ENCODE measurements at places on chromosomes 5 and 9.

DNA sequence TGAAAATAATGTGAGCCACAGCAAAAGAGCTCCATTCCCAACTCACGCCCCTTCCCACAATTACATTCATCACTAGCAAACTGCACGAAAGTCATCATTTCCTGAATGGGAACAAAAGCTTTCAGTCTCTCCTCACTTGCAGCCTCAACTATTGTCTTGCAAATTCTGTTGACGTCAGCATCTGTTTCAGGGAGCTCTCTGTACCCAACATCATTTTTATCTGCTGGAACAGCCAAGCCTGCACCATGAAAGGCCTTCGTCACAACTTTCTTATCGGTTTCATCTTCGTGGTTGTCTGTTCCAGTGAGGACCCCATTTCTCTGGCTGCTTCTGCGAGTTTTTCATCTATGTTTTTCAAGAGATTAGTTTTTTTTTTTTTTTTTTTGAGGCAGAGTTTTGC, 14.3 kb upstream of the RNF130 start:
- no peak for DNase-seq

DNA sequence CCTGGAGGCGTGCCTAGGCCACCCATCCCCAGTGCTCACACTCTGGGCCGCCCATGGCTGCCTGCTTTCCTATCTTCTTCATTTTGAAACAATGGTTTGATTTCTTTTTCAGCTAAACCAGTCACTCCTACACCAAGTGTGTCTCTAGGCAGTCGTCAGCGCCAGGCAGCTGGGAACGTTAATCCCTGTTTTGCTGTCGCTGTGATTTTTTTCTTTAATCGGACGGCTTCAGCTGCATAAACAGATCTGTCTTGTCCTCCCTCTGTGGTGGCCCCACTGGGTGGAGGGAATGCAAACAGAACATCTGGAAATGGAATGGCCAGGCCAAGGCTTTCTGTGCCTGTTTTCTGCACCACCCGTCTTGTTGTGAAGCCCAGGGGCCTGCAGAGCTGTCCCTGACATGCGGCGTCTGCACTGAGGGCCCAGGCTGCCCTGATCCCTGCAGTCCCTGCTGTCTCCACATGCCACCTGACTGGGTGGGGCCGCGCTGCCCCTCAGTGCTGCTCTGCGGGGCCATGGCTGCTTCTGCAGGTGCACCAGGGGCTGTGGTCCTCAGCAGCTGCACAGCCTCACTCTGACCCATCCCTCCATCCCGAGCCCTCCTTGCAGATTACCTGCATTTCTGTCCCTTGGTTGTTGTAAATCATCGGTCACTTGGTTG, 51.5 kb downstream of the WNK2 start:
- no peak for DNase-seq

DNA sequence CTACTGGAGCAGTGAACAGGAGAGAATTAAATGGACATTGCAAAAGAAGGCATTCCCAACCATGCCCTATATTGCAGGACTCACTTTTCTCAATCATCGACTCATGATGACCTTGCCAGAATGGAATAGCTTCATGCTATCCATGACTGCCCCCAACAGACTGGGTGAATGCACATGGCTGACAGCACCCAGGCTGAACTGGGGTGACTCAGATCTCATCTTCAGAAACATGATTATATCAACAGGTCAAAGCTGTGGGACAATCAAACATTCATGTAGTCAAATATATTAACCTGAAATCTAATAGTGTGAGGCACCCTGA, 34.7 kb upstream of the MIER3 start:
- no peak for DNase-seq

GRCh38 chr9:89951675-89952074, 346.9 kb downstream of the GADD45G start:
- no peak for DNase-seq

- DNase-seq, result no peak
These were observed 79.3 kb downstream of the TMC1 start for GRCh38 chr9:72600671-72601070.

GRCh38 chr5:19690978-19691377, 297.0 kb downstream of the CDH18 start:
- DNase-seq, result no peak

- no peak for DNase-seq
These were observed 52.6 kb downstream of the CRB2 start for GRCh38 chr9:123408313-123409262.

- no peak for DNase-seq
These were observed 338.9 kb downstream of the ZSWIM6 start for GRCh38 chr5:61670941-61671340.

DNA sequence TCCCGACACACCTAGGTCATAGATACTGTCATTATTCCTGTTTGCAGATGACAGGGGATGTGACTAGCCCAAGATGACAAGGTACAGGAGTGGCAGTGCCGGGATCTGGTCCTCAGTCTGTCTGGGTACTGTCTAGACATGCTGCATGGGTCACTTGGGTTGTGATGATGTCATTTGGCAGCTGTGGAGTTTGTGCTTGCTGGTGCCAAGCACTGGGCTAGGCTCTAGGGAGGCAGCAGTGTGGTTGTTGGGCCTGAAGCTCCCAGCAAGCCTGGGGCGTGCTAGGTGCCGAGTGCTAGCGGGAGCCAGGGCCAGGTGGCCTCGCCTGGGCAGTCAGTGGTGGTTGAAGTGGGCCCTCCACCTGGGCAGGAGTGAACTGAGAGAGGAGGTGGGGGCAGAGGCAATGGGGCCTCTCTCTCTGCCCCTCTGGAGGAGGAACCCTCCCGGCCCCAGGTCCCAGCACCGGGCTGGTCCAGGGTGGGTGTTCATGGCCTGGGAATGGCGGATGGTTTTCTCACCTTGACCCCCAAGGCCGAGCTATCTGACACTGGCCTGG, 8.8 kb upstream of the ASB6 start:
- DNase-seq, result no peak

DNA sequence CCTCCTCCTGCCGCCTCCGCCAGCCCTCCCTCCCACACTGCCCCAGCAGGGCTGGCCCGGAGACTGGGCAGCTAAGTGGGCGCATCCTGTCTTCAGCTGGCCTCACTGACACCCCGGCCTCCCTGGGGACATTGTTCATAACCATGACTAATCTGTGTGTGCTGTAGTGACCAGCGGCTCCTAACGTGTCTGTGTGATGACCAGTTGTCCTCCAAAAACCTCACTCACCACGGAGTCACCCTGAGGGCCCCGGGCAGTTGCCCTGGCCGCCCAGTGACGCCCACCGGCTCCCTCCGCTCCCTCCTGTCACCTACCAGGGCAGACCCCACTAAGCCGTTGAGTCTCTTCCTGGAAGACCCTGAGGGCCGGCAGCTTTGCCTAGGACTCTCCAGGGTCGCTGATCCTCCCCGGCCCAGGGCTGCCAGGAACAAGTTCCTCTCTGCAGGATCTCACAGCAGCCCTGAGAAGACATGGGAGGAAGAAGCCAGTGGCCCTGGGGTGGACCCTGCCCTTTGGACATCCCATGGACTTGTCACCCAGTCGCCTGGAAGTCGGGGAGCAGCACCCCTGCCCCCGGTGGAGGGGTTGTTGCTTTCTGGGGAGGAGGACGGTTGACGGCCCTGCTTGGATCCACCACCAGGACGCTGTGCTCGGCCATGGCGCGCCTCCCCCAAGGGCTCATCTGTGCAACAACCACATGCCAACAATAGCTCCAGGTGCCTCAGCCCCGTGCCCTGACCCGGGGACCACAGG, 110.2 kb upstream of the LMX1B start:
- no peak for DNase-seq

GRCh38 chr5:154476354-154477205, 1.4 kb downstream of the HAND1 start:
- DNase-seq, result no peak

- no peak for DNase-seq
These were observed 355.3 kb downstream of the TMEM232 start for GRCh38 chr5:110371011-110371724.

DNA sequence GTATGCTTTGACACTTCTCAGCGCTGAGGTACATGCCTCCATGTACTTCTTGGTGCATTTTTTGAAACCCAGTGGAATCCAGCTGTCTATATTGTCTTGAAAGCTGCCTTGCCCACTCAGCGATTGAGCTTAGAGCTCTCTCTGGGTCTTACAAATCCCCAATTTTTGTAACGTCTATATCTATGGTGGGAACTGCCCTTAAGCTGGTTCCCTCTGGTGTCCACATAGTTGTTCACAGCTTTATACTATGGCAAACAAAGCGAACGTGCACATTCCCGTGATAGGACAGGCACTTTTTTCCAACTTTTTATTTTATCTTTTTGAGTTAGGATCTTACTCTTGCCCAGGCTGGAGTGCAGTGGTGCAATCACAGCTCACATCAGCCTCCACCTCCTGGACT, 20.9 kb downstream of the CDHR2 start:
- no peak for DNase-seq

- DNase-seq, result no peak
These were observed 395.7 kb upstream of the ZNF462 start for GRCh38 chr9:106467113-106467864.

GRCh38 chr5:175059687-175060211, 335.4 kb downstream of the MSX2 start:
- no peak for DNase-seq

DNA sequence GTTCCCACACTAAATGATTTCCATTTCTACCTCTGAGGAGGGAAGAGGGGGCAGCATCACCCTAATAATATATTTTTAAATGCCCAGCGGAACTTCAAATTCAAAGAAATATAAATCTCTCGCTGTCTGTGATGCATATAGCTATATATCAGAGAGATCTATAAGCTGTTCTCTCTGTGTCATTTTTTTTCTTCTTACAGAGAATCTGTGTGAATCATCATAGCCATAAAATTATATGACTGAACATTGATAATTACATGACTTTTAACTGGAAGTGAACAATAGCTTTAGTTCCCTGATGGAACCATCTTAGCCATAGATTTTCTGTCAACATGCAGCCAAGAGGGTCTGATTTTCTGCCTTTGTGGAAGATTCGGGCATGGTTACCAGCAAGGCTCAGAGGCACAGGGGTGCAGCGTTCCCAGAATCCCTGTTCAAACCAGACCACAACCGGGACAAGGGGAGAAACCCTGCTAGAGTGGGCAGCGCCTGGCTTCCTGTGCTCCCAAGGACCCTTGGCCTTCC, 93.7 kb upstream of the OSMR start:
- no peak for DNase-seq

DNA sequence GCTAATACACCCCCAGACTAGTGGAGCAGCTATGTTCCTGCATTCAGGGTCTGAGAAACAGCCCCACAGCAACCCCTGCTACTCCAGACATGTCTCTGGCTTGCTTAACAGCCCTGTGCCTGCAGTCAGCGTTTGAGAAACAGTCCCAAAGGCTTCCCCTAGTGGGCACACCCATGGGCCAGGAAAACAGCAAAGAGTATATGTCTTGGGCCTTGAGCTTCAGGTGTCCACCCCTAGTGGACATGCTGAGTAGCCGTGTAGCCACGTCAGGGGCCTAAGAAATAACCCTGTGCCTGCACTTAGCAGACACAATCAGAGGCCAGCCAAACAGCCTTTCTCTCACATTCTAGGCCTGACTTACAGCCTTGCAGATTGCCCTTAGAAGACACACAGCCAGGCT, 698.6 kb downstream of the PTPRD start:
- DNase-seq, result no peak

DNA sequence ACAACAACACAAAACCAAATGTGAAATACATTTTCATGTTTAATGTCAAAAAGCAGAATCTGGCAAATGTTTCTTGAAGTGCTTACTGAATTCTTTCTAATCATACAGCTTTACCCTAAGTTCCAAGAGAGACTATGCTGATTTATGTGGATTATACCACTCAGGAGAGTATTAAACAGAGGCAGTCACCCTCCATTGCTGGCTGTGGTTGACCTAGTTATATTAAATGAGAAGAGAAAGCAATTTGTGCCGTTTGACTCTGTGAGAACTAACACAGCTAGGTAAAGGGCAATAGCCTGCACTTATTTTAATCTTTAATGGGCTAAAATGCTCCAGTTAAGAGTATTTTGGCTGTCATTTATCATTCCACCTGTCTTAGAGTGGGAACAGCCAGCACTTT, 62.6 kb downstream of the ELL2 start:
- no peak for DNase-seq

DNA sequence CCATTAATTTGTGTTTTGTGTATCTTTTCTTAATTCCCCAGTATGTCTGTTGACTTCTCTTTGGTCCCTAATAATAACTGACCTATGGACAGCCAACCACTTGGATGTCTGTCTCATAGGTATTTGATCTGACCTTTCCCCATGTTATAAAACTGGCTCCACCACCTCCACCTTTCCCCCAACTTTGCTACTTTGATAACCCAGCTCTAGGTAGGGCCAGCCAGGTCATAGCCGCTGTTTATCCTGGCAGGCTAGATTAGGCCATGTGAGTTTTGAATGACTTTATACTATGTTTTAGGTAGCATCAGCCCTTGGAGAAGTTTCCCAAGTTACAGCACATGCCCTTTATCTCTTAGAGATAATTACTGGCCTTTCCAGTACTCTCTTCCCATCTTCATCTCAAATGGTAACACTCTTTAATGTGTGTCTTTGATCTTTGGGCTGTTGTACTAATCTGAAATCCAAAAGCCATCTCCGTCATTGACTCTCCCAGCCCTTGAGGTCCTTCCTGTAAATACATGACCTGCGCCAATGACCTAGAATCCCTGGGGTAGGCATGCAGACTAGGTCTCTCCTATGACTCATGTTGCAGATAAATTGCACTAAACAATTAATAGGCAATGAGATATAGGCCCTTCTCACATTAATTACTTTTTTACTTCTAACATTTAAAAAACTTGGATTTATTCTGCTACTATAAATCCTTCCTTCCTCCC, 152.6 kb downstream of the CD180 start:
- no peak for DNase-seq

DNA sequence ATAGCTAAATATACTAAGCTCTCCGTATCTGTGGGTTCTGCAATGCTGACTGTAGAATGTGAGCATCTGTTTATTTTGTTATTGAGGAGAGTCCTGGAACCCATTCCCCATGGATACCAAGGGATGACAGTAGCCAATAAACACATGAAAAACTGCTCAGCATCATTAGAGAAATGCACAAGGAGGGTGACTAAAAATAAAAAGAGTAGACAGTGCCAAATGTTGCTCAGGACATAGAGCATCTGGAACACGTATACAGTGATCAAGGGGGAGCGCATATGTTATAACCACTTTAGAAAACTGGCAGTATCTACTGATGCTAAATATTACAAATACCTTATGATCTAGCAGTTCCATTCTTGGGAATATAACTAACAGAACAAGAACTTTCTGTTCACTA, 31.0 kb downstream of the MARCHF6 start:
- no peak for DNase-seq

- DNase-seq, result no peak
These were observed 171.7 kb downstream of the CACNA1B start for GRCh38 chr9:138049085-138049778.

DNA sequence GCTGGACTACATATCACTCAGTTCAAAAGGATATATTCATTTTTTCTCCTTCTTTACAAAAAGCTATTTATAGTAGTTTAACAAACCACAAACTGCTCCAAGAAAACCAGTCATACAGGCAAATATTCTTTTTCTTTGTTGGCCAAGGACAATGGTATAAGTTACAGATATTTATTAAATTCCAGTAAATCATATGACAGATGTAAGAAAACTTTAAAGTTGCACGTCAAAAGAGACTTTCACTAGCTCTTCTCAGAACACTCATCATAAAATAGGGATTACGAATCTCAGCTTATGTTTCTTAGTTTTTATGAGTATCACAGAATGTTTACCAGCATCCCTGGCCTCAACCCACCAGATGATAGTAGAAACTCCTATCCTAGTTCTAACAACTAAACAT, 67.2 kb downstream of the ANKRD31 start:
- DNase-seq, result no peak

All from omental fat pad (tissue), 4 donors.